ENCODE measurements at places on chromosomes 2 and 18.

DNA sequence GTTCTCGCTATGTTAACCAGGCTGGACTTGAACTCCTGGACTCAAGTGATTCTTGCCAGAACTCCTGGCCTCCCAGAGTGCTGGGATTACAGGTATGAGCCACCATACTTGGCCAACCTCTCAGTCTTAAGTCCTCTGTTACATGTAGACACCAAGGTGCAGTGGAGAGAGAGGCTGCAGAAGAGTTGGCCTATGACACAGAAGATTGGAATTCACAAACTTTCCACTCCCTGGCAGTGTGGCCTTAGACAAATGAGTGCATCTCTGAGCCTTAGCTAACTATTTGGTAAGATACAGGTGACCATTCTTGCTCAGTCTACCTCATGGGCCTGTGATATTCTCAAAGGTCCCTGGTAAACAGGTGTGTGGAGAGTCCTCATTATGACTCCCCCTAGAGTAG, 159.7 kb downstream of the MYCN start:
- DNase-seq = no peak

DNA sequence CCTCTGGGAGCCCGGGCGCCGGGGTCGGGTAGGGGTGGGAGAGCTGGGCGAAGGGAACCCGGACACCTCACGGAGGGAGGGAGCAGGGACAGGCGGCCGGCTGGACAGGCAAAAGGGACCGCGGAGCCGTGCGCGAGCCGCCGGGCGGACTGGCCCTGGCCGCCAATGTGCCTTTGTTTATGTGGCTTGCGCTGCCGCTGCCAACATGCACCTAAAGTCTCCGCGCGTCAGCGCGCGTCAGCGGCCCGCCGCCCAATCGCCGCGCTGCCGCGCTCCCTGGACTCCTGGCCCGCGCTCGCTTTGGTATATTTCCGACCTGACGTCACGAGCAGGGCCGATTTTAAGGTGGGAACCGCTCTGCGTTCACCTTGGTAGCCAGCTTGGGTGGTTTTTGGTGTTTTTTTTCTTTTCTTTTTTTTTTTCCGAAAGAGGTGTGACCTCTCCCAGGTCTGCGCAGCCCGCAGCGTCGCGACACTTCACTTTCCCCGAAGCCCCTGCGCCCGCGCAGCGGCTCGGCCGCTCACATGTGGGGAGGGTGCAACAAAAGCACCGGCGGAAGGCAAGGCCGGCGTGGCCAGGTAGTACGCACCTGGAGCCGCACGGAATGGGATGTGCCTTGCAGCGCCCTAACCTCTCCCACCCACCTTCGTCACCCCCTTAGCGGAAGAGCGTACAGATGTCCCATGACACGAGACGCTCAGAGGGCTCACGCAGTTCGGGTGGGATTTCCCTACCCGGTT, at the start of gene NR4A2:
Gene NR4A2 (minus strand): TSS at position 188 of the 740 bp plus-strand sequence. CDS start 2,535 bp downstream, outside the sequence.
- no peak for DNase-seq

DNA sequence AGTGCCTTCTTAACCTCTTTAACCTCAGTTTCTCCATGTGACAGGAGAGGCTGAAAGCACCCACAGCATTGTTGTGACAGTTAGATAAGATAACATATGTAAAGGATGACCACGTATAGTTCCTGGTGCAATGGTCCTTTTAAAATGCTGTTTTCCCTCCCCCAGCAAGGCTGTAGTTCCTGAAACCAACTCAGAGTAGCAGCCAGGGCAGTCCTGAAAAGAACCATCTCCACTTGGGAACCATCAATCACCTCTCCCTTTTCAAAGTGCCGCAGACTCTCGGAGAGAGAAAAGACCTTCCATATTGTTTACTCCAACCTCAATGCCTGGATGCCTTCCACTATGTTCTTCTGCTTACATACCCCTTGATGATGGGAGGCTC, 158.8 kb downstream of the DDX1 start:
- DNase-seq = no peak

GRCh38 chr2:105215586-105216192, 25.9 kb upstream of the GPR45 start:
- no peak for DNase-seq

DNA sequence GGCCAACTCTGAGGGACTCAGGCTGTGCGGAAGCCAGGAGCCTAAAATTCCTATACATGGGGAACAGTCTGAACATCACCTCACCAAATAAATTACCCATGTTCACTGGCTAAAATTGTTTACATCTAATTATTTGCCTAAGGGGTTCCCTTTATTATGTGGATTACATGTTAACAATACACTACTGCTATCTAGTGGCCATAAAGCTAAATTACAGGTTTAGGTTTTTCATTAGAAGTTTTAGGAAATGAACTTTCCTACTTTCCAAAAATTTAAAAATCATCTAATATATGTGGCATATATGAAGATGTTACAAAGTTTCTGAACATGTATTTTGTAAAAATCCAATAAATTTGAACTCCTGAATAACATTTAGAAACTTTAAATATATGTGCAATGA, 40.3 kb downstream of the PLA2R1 start:
- no peak for DNase-seq

Data from AG04449 (cell line).